ENCODE measurements at places on chromosomes 4 and X.

DNA sequence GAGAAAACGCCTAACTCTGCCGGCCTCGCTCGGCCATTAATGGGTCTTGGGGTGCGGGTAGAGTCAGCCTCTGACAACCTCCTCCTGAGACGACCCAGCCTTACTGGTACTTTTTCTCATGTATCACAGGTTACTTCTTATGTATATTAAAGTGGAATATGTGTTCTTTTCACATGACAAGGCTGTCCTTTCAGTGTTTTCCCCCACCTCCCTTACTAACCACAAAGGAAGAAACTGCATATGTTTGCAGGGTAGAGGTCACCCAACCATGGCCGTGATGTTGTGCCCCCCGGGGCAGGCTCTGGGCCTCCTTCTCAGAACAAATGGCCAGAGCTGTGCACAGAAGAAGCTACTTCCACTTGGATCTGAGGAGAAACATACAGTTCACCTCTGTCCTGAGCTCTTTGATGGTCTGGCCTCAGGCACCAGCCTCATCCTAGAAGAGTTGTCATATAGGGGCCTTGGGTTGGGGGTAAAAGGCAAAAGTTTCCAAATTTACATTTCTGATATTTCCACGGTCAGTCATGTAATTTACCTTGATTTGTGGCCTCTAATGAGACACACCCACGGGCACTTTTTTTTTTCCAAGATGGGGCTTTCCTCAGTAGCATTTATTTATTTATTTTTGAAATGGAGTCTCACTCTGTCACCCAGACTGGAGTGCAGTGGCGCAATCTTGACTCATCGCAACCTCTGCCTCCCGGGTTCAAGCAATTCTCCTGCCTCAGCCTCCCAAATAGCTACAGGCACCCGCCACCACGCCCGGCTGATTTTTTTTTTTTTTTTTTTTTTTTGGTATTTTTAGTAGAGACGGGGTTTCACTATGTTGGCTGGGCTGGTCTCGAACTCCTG lies 1.9 kb downstream of the SOWAHD start:
- no peak for DNase-seq

- DNase-seq: no peak
These were observed 225.2 kb downstream of the MGST2 start for GRCh38 chr4:139890816-139891215.

GRCh38 chrX:99308302-99308701 lies 1101.8 kb downstream of the PCDH19 start:
- DNase-seq: no peak

GRCh38 chr4:25174674-25175073 lies 14.4 kb upstream of the SEPSECS start:
- DNase-seq: no peak

DNA sequence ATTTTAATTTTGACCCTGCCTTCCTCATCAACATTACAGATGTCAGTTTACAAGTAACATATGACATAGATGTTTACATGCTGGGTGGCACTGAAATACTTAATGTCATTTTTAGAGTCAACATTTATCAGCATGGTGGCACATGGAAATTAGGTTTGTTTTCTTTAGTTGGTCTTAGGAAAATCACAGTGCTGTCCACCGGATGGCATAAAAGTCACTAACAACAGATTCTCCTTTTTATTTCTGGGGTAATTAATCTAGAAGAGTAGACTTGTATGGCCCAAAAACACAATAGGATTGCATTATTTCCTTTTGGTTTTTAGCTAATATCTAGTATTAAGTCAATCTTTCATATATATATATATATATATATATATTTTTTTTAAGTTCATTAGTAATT lies 88.6 kb upstream of the HHIP start:
- DNase-seq: no peak

DNA sequence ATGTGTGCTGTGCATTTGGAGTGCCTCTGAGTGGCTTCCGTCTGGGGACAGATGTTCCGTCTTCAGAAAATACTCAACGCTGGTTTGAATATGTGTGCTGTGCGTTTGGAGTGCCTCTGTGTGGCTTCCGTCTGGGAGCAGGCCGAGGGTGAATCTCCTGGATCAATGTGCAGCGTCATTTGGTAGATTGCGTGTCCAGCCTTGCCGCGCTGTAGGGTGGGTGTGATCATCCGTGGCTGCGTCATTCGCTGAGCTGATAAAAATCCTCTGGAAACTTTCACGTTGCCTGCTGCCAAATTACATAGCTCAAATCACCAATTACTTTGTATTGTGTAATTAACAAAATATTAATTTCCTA lies 12.1 kb downstream of the UVSSA start:
- no peak for DNase-seq

DNA sequence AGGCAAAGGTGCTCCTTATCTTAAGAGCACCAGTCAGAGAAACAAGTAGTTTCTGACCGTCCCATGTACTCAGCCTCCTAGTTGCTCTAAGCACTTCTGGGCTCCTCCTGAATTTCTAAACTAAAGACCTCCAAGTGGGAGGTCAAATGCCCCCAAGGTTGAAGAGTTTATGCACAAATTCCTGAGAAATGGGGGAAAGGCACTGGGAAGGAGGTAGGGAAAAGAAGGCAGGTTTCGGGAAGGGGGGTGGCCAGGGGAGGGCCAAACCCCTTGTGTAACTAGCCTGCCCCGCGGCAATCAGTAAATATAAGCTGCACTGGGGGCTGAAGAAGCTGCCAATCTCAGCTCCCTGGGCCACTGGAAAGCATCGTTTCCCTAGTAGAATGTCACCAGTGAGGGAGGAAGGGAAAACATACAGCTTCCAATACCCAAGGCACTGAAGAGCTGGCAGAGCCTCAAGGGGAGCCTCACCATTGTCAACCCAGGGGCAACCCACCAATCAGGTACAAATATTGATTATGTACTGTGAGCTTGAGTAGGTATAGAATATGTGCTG lies 3.4 kb downstream of the FOXO4 start:
- no peak for DNase-seq

- DNase-seq: peak; percentile 54
These were observed 772 bp upstream of the FBXW7 start for GRCh38 chr4:152536545-152537182.

DNA sequence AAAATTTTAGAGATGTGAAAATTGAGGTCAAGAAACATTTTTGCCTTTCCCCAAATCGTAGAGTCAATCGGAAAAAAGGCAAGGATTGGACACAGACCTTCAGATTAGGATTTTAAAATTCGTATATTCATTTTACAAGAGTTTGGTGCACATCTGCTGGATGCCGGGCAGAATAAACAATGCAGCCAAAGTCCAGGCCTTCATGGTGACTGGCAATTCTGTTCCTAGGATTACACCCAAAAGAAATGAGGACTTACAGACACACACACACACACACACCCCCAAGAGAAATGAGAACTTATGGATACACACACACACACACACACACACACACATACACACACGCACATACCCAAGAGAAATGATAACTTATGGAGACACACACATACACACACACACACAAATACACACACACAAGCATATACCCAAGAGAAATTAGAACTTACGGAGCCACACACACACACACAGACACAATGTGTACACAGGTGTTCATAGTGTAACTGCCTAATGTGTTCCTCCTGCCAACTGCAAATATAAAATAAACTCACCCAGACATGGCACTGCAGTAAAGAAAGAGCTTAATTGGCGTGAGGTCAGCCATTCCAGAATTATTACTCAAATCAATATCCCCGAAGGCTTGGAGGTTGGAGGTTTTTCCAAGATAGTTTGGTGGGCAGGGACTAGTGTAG lies 165.7 kb upstream of the STS start:
- DNase-seq: no peak

GRCh38 chr4:38743866-38744265 lies 38.9 kb downstream of the TLR10 start:
- DNase-seq: no peak

GRCh38 chr4:175929441-175929840 lies 117.4 kb upstream of the GPM6A start:
- no peak for DNase-seq

DNA sequence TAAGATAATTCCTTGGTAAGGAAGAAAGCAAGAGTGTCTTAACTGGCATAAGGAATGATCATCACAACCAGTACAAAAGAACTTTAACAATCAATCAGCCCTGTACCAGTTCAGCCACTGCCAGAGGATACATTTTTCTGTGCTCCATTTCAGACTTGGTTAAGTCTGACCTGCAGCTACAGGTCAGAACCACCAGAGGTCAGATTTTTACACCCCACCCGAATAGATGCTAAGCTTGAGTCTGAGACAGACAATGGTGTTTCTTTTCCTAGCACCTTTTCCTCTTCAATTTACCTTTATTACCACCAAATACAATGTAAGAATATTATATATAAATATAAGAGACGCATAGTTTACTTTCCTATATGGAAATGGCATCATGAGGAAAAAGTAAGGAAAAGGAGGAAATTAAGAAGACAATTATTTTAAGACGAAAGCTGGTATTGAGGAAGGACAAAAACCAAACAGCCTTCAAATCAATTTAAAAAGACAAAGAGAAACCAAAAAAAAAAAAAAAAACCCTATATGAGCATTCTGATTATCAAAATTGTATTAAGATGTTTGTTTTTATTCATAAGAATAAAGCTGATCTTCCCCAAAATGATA lies 215.3 kb upstream of the TTC29 start:
- DNase-seq: no peak

DNA sequence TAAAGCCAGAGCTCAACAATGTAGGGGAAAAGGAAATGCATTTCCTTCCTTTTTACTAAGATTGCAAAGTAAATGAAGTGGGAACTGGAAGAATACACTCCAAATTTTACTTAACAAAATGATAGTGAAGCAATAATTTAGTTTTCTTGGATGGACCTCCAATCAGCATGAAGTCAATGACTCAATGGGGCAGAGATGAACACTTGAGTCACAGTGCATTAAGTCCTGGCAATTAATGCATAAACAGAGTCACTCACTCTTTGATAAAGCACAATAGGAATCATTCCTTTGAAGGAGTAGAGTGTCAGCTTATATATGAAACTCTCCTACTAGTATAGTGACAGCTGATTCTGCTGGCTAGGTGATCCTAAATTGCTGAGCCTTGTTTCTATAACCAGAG lies 66.7 kb upstream of the FRAS1 start:
- no peak for DNase-seq

- DNase-seq: no peak
These were observed 48.9 kb upstream of the TMSB15B start for GRCh38 chrX:103913356-103914020.

DNA sequence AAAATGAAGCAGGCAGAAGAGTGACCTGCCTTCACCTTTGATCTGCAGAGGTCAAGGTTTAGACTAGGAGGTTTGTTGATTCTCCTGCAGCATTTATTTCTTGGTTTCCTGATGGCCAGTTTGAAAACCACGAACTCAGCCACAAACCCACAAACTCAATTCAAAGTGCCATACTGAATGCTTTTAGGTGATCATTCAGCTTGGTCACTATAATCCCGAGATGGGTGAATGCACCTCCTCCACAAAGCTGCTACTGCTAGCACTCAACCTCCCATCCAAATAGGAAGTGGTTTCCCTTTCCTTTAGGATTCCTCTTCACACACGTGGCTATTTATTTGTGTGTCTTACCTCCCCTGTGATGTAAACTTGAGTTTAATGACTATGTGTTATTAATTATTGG lies 225.2 kb downstream of the MID1 start:
- DNase-seq: no peak

DNA sequence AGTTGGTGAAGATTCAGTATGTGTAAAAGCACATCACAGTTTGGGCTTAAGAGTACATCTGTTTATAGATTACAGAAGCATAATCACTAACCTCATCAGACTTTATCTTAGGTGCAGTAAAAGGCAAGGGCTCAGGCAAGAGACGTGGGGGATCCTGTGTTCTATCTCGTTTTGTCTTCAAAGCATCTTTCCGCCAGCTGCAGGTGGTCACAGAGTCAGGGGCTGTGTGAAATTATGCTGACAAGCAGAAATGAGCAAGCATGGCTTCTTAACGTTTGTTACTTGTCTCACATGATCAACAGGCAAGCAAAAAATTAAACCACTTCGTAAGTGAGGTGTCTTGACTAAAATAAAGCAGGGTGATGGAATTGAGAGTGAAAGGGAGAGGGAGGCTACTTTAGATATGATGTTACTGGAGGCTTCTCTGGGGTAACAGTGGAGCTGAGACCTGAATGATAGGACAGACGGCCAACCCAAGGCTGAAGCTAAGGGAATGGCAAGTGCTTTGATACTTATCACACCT lies 1.4 kb upstream of the TEC start:
- DNase-seq: no peak

GRCh38 chr4:26406346-26406975 lies 83.8 kb downstream of the CCKAR start:
- no peak for DNase-seq

DNA sequence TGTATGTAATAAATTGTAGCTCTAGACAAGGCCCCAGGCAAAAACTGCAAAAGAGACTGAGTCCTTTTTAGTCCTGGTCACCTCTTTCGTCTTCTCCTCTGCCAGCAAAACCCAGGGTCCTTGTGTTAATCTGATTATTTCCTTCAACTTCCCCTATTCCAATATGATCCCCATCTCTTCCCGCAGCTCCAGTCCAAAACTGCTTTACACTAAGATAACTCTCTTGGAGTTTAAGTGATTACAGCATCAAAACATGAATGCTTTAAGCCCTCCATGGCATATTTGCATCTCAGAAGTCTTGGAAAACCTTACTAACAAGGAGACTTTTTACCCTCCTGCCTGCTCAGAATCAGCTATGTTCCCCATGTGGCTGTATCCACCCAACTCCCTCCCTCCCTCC lies 59.3 kb downstream of the MAGEA1 start:
- DNase-seq: no peak

GRCh38 chr4:142043509-142043908 lies 407.1 kb downstream of the IL15 start:
- DNase-seq: no peak

- no peak for DNase-seq
These were observed 132.7 kb upstream of the MAP3K15 start for GRCh38 chrX:19647731-19648588.

DNA sequence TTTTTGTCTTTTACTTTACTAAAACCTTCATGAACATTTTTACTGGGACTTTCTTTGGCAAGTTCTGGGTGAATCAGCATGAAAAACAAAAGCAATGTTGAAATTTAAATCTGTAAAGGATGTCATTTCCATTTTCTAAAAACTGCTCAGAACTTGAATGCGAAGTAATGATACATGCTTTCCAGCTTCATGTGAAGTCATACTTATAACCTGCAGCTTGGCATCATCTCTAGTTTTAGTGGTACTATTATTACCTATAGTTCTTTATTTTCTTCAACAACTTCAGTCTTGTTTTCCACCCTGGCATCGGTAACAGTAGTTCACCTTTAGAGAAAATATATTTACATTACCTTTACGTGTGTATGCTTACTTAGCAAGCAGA lies 421.4 kb upstream of the DIPK2B start:
- DNase-seq: no peak

DNA sequence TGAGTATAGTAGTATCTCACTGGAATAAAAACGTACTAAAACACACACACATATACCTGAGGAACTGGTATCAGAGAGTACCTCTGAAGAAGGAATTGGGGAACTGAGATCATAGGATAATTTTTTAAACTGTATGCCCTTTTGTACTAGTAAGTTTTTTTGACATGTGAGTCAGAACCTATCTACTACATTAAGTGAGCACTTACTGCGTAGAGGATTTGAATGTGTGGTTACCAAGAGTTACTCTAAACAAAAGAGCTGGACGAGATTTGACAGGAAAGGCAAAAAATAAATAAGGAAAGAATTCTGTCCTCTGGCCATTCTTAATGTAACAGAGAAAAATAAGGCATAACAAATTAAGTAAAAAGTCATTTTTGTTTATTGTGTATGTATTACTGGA lies 546.5 kb upstream of the FAT1 start:
- no peak for DNase-seq

GRCh38 chr4:85676850-85677590 lies 202.1 kb downstream of the ARHGAP24 start:
- no peak for DNase-seq
